ENCODE measurements at places on chromosomes 11 and 22.

GRCh38 chr11:126405906-126406305, 50.4 kb downstream of the ST3GAL4 start:
- no peak for DNase-seq

DNA sequence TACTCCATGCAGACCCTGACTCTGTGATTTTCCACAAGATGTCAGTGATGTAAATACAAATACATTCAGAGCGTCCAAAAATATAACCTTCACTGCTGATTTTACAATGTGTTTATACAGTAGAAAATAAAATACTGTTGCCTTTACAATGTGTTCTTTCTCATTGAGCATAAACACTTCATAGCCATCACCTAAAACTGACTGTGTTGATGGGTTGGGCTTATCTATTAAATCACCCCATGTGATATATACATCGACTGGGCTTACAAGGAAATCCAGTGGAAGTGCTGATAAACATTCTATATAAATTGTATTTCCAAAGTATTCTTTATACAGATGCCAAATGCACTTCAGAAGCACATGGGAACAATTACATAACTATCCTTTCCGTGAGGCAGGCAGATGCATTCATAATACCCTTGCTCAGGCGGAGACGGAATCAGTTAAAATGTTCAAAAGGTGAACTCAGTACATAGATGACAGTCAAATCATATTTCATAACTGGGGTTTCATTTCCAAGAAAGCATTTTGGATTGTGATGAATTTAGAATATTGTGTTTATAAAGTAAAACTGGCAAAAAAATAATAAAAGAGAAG, 27.7 kb downstream of the DDI1 start:
- no peak for DNase-seq

DNA sequence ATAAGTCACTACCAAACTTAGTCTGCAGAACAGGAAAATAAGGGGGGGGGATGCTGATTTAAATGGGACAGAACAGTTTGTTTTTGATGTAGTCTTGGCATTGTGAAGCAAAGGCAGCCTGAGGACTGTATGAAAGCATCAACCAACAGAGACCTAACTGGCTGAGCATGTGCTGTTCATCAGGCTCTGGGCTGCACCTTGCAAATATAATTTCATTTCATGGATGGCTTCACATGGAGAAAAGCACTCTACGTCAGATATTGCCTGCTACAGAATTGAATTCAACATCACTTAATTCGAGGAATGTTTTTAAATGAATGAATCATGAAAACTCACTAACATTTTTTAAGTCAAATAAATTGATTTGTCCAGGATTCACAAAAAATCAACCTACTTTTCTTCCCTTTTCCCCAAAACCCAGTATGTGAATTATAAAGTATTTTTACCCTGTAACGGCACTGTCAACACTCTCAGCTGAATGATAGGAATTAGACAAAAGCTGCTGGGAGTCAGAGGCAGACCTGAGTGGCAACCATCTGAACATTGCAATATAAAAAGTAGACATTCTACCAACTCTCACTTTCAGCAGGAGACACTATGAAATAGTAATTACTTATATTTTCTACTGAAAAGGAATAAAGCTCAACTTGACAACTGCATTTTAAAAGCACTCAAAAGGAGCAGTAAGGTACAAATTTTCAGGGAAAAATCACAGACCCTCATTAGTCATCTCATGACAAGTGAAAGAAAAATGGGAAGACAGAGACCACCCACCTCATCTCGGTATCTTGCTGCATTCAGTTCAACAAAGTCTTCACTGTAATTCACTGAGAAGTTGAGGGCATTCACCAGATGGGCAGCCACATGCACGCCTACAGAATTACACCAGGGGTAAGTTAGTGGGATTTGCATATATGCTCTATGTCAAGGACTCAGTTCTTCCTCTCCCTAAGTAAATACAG, 47.5 kb downstream of the NOX4 start:
- no peak for DNase-seq

DNA sequence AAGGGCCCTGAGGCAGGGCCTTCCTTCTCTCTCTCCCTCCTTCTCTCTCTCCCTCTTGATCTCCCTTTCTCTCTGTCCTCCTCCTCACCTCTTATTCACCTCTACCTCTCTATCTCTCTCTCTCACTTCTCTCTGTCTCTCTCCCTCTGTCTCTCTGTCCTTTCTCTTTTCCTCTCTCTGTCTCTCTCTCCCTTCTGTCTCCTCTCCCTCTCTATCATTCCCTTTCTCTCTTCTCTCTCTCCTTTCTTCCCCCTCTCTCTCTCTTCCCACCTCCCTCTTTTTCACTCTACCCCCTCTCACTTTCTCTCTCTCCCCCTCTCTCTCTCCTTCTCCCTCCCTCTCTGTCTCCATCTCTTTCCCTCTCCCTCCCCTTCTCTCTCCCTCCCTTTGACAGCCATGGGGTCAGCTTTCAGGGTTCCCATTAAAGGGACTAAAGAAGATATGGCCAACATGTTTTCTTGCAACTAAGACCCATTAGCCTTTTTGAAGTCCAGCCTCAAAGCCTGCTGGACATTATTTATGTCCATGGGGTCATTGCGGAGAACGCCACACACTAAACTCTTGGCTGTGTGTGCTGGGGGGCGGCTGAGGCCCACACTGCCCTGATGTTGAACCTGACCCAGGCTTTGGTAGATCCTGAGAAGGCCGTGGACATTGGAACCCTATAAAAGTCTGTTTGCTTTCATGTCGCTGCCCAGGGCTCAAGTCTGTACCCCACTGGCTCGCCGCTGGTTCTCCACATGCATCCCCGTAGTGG, 15.0 kb downstream of the ANO1 start:
- no peak for DNase-seq

- no peak for DNase-seq
These were observed 48.6 kb downstream of the CCDC83 start for GRCh38 chr11:85903811-85904210.

GRCh38 chr11:31657091-31657490, 147.5 kb downstream of the ELP4 start:
- DNase-seq = peak; percentile 27

Data from M059J (cell line).